Smooth muscle cell of the brain vasculature (primary cell): ENCODE measurements at places on chromosomes 4 and X.

DNA sequence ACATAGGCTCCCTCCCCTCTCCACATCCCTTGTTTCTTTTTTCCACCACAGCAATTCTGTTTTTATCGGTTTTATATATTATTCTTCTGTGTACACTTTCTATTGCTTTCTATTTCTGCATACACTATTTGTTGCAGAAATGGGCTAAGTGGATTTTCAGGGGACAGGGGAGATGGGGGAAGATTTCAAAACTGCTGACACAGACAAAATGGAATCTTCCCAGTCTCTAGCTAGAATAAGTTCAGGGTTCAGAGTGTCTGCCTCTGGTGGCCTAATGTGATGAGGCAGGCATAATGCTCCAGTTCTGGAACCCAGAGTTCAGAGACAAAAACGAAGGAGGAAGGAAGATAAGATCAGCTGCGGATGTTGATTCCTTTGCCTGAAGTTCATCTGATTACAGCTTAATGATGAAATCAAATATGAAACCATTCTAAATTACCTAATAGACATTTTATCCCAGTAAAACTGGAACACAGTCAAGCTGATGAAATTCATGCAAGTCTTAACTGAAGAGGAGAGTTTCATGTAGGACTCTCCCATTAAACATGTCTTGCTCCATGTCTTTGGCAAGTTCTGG lies 447.1 kb downstream of the AFF2 start:
- DNase-seq, result no peak

- no peak for DNase-seq
These were observed 117.0 kb downstream of the SPOCK3 start for GRCh38 chr4:167117273-167117672.

DNA sequence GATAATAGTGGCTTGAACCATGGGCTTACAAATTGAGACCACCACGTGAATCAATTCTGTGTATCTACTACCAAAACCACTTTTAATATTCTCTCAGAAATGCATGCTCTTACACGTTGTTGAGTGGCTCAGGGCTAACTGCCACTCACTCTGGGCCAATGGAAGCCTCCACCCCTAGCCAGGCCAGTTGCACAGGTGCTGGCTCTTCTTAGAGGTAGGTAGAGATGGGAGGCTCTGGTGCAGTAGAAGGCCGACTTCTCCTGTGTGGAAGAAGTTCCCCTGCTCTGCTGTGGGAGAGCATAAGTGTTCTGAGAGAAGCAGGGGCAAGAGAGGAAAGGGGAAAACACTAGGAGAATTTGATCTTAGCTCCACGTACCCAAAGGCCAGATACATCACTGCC lies 25.0 kb upstream of the BBS12 start:
- DNase-seq, result no peak

DNA sequence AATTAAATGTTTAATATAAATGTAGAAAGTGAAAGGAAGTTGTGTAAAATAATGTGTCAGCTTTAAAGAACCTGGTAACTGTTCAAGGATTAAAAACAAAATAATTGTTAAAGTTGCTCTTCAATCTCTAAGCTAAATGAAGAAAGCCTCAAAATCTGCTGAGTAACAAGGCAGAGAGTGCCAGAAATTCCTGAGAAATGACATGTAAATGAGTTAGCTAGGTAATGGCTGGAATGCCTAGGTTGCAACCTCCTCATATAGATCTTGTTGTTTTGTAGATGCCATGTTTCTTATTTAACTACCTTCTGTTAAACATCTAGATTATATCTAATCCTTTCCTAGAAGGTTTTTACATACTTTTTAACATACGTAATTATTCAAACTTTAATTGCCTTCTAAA lies 763.6 kb upstream of the AGA start:
- DNase-seq, result no peak

DNA sequence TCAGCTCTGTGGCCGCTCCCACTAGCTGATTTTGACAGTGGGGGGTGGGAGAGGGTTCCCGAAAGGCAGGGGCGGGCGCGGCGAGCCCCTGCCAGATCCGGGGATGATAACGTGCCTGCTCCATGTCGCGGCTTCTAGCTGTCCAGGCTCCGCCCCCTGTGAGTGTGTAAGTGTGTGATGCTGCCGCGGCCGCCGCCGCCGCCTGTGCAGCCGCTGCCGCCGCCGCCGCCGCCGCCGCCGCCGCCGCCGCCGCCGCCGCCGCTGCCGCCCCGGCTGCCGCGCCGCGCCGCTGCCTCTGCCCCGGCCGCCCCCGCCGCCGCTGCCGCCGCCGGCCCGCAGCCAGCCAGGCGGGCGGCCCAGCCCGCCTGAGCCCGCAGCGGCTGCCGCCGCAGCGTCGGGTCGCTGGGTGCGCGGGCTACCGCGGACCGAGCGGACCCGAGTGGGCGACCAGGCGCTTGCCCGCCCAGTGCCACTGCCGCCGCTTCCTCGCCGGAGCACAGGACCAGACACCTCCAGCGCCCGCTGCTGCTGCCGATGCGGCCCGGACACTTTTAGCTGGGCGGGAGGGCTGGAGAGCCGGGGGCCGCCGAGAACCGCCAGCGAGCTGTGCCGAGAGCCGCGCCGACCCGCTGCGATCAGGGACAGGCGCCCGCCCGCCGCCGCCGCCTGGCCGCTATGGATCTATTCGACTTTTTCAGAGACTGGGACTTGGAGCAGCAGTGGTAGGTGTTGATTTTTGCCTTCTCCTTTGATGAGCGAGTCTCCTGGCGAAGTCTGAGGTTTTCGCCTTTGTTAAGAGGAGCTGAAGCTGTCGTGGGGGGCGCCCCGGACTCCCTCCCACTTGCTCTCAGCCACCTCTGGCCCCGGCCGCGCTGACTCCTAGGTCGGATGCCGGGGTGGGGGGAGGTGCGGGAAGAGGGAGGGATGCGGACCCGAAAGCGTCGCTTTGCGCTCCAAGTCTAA lies at the start of gene AFF2:
Gene AFF2, plus strand, starts transcription at position 195 of the 963 bp plus-strand sequence. Its CDS starts 481 bp downstream, at position 676.
- DNase-seq, result no peak

DNA sequence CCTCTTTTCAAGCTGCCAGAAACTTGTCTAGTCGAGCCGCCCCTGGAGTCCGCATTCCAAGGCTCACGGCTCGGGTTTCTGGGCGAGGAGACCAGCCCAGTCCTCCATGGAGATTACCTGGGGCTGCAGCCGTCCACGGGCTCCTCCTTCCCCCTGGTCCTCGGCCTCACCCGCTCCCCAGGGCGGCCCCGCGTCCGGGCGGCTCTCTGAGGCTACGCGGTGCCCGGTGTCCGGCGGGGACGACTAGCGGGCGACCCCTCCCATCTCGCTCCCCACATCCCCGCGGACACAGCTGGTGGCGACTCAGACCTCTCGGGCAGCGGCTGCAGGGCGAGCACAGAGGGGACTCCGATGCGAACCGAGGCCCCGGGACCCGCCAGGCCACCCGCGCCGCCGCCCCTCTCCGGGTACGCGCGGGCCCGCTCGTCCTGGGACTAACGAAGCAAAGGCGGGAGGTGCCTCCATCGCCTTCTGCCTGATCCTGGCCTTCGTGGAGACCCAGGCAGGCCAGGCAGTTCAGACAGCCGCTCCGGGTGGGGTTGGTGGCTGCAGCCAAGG lies 159.4 kb downstream of the TRAM1L1 start:
- DNase-seq, result no peak

GRCh38 chr4:89469516-89469915 lies 161.9 kb upstream of the GPRIN3 start:
- DNase-seq, result no peak

GRCh38 chr4:123826896-123827295 lies 430.3 kb downstream of the SPRY1 start:
- no peak for DNase-seq

- DNase-seq, result no peak
These were observed 58.5 kb downstream of the TEX13C start for GRCh38 chrX:125378205-125378604.

- no peak for DNase-seq
These were observed 20.2 kb upstream of the PRDM5 start for GRCh38 chr4:120942776-120943175.
